Hippocampal formation (tissue), 2 donors: ENCODE measurements at places on chromosomes 1 and 21.

DNA sequence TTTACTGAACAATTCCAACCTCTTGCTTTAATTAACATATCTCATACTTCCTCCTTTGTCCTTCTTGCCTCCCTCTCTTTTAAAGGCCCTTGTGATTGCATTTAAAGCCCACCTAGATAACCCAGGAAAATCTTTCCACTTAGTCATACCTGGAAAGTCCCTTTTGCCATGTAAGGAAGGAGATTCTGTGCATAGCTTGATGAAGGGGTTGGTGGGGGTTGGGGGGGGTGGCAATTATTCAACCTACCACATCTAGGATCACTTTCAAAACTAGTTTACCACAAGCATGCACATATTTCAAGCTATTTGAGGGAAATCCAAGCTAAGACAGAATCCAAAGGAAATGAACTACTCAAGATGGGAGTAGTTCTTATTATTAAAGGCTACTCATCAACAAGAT lies 249.1 kb upstream of the PTBP2 start:
- no peak for DNase-seq

DNA sequence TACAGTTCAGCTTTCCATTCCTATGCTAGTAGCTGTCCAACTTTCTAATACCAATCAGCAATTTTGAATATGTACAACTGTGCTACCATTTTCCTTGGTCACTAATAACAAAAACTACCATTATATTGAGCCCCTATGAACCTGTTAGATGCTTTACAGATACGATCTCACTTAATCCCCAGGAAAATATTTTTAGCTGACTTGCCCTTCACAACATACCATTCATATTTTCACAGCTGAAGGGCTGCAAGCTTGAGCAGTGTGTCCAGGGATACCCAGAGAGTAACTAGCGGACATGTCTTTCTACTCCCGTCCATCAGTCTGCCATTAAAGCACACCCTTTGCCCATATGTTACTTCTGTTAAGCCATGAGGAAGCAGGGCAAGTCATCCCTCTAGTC lies 140.5 kb downstream of the SPATA46 start:
- no peak for DNase-seq

GRCh38 chr1:1622010-1622787 lies 6.9 kb downstream of the MIB2 start:
- DNase-seq: no peak

GRCh38 chr1:3207217-3207848 lies 138.3 kb downstream of the PRDM16 start:
- DNase-seq: no peak

- DNase-seq: no peak
Measured at GRCh38 chr1:54742282-54742681, 22.0 kb downstream of the PARS2 start.

GRCh38 chr1:240946926-240947325 lies 335.0 kb upstream of the GREM2 start:
- DNase-seq: no peak

DNA sequence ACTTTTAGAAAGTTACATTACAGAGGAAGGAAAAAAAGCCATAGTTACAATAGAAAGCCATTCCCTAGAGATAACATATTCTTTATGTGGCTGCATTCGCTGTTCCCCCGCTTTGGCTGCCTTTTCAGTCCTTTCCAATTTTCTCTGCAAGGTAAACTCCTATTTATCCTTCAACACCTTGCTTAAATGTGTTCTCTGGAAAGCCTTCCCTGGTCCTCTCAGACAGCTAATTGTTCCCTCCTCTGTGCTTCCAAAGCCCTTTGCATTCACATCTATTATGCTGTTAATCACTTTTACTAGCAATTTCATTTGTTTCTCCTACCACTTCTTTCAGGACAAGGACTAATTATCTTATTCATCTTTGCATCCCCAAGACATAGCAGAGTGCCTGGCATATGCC lies 1.6 kb downstream of the PHC2 start:
- DNase-seq: no peak

DNA sequence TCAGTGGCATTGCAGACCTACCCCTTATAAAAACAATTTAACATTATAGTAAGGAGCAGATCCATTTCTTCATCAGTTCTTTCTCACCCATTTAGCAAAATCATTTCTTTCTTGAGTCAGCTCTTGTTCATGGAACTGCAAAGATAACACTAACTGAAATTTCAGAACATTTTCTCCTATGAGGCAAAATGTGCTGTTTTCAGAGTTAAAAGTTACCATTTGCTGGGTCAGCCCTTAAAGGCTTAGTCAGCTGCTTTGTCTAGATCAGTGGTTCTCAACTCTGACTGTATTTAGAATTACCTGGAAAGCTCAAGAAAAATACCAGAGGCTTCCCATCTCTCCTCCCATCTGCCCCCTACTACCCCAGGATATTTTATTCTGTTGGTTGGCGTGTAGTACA lies 12.2 kb downstream of the METTL13 start:
- DNase-seq: no peak

GRCh38 chr1:223401873-223402789 lies 8.9 kb downstream of the CCDC185 start:
- no peak for DNase-seq
